ENCODE measurements at places on chromosomes 3 and 15.
A peak's percentile ranks its signal among the peaks of the same experiment; 100 is the strongest.

DNA sequence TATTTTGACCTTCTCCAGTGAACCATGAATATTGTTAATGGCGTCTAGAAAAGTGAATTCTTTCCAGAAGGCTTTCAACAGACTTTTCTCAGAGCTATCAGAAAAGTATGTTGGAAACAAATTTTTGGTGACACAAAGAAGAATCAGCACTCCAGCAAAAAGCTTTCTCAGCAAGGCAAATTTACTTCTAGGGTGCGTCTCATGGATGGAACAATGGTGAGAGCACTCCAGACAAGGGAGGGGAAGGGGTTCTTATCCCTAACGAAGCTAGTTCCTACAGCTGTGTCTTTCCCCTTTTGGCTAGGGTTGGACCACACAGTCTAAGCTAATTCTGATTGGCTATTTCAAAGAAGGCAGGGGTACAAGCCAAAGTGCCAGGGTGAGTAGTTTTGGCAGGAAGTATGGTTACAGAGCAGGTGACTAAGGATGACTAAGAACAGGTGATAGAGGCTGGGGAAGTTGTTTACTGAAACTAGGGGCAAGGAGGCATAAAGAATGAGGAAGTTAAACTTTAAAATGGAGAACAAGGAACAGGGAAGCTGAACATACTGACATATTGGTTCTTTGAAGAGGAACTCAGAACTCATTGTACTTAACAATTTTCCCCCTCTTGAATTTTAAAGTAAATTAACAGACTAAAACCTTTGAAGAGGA lies 959.8 kb downstream of the NAALADL2 start:
- no peak for DNase-seq

- no peak for DNase-seq
These were observed 72.8 kb downstream of the POLQ start for GRCh38 chr3:121473001-121473400.

GRCh38 chr3:27880969-27881892 lies 159.1 kb upstream of the EOMES start:
- no peak for DNase-seq

DNA sequence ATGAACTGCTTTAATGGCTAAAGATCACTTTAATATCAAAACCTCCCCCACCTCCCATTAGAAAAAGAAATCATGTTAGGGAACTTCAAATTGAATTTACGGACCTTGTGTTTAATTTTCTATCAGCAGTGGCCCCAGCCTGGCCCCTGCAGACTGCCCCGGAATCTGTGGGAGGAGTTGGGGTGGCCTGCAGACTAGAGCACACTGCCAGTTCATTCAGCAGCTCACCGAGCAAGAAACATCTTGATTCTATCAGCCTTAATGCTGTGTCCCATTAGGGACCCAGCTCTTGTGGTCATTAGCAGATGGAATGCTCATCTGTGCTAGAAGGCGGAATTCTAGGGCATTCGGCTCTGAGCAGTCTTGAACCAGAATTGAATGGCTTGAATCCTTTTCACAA lies 54.2 kb downstream of the FLNB start:
- peak; percentile 63 for DNase-seq

- DNase-seq = no peak
These were observed 78.3 kb upstream of the ALDH1L1 start for GRCh38 chr3:126258670-126259069.

- no peak for DNase-seq
These were observed 101.6 kb downstream of the APBA2 start for GRCh38 chr15:28987337-28987736.

GRCh38 chr3:61454801-61455200 lies 106.6 kb upstream of the PTPRG start:
- DNase-seq = no peak

DNA sequence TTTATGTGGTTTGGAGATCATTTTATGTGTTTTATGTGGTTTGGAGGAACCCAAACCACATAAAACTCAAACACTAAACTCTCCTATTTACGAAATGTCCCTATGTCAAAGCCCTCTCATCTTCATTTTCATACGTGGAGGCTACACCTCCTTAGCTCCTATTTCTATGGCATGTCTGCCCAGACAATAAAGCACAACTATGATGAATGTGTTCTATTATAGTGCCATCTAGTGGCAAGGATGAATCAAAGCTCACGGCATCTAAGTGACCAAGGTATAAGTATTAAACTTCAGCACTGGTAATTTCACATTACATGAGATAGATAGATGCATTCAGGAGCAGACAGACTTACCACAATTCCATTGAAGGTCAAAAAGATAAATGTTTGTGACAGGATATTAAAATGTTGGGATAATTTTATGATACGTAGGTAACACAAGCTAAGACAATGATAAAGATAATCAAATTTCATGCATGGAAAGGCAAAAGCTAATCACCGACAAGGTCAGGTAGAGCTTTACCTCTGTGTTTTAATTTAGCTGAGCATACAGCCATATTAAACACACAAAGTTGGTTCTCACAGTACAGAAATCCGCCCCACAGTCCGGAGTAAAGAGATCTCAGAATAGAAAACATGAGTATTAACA lies 130.6 kb upstream of the FHIT start:
- no peak for DNase-seq

- DNase-seq = peak; percentile 50
These were observed 1034.4 kb upstream of the NR2F2 start for GRCh38 chr15:95295896-95296625.

- no peak for DNase-seq
These were observed 316.1 kb upstream of the TMCO5A start for GRCh38 chr15:37618353-37618752.

- no peak for DNase-seq
These were observed 32.5 kb downstream of the KLHL25 start for GRCh38 chr15:85762039-85762755.

DNA sequence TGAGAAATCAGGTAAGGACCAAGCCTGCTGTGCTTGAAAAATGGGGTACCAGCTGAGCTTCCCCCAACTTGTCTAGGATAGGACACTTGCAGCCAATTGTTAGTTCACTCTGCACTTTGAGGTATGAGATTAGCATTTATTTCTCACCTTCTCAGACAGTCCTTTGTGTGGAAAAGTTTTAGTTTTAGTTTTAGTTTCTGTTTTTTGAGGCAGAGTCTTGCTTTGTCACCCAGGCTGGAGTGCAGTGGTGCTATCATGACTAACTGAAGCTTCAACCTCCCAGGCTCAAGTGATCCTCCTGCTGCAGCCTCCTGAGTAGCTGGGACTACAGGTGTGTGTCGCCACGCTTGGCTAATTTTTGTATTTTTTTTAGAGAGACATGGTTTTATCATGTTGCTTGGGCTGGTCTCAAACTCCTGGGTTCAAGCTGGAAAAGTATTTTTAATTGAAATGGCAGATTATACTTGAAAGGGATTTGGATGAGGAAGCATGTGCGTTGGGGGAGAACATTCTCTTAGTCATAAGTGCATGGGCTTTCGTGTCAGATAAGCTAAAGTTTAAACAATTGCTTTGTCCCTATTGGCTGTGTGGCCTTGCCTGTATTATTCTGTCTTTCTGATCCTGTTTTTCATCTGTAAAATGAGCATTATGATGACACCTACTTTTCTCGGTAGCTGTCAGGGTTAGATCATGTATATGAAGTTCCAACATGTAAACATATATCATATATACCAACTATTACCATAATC lies 25.2 kb upstream of the CCK start:
- no peak for DNase-seq

GRCh38 chr3:37538747-37539146 lies 322.9 kb upstream of the CTDSPL start:
- no peak for DNase-seq

- no peak for DNase-seq
These were observed 22.7 kb downstream of the GADL1 start for GRCh38 chr3:30871720-30872119.

- no peak for DNase-seq
These were observed 25.3 kb downstream of the RAD18 start for GRCh38 chr3:8938021-8938420.

GRCh38 chr3:172247525-172248274 lies 200.6 kb downstream of the GHSR start:
- DNase-seq = no peak

DNA sequence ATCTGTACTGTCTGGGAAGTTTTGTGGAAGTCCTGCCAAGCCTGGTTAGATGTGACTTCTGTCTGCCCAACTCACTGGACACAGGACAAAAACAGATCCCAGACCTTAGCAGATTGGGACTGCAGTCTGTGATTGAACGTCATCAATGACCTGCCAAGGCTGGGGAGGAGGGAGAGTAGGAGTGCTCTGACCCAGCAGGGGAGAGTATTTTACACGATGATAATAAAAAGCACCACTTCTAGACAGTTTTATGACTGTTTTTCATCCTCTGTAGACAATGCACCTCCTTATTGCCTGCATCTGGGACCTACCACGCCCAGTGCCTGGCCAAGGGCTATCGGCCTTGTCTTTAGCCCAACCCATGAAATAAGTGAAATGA lies 102.3 kb upstream of the NR2E3 start:
- DNase-seq = no peak

Data from right kidney (tissue), 9 donors.